K562 (cell line): ENCODE measurements at places on chromosomes 1 and 21. TPM values are rescaled to one million over a fixed set of nuclear protein-coding genes. Genes with fewer than 3 reads are reported as not detected.

GRCh38 chr1:42259739-42260064, 75.3 kb downstream of the FOXJ3 start:
- no peak overlapping the region for H3K4me3 ChIP-seq
- no peaks in the 10 kb centered on the region for H3K27me3 ChIP-seq
- H3K36me3 ChIP-seq: peaks cover 33% of the 10 kb centered on the region
- H3K4me1 ChIP-seq: peaks cover 19% of the 10 kb centered on the region
- DNase-seq: no peak

GRCh38 chr1:153402226-153402625, 11.4 kb upstream of the S100A8 start:
- peaks cover 49% of the 10 kb centered on the region for H3K27me3 ChIP-seq
- no peaks in the 10 kb centered on the region for H3K36me3 ChIP-seq
- H3K4me1 ChIP-seq: no peaks in the 10 kb centered on the region; the same call in 1 of the 2 replicates
- H3K4me3 ChIP-seq: no peak overlapping the region
- DNase-seq: no peak

The MAGOH gene
- total RNA-seq: 110 and 113 TPM in 2 replicates

DNA sequence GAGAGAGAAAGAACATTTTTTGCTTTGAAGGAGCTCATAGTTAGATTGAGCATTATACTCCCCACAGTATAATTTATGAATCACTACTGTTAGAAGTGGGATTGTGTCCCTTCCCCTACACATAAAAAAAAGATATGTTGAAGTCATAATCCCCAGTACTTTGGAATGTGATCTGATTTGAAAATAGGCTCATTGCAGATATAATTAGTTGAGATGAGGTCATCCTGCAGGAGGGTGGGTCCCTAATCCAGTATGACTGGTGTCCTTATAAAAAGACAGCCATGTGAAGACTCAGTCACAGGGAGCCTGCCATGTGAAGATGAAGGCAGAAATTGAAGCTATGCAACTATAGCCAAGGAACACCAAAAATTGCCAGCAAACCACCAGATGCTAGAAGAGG, 76.4 kb downstream of the TGFB2 start:
- no peaks in the 10 kb centered on the region for H3K36me3 ChIP-seq
- DNase-seq: no peak
- H3K4me1 ChIP-seq: no peaks in the 10 kb centered on the region
- no peak overlapping the region for H3K27ac ChIP-seq

DNA sequence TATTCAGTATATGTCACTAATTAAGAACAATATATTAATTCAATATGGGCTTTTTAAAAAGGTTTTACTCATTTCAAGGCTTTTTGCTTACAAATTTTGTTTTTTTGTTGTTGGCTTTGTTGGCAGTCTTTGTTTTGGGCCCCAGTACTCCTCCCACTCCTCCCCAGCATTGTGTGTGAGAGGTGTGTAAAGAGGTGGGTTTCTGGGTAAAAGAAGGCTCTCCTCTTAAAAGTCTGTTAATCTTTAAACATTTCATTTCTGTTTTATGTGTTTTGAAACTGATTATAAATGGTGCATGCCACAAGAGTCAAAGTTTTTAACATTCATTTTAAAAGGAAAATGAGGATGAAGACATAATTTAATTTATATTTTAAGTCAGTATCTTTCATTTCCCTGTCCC, 79.6 kb downstream of the SASS6 start:
- DNase-seq: no peak
- H3K27ac ChIP-seq: no peak overlapping the region
- peaks cover 43% of the 10 kb centered on the region; the same call in 2 of the 3 replicates for H3K36me3 ChIP-seq
- H3K4me3 ChIP-seq: no peak overlapping the region

DNA sequence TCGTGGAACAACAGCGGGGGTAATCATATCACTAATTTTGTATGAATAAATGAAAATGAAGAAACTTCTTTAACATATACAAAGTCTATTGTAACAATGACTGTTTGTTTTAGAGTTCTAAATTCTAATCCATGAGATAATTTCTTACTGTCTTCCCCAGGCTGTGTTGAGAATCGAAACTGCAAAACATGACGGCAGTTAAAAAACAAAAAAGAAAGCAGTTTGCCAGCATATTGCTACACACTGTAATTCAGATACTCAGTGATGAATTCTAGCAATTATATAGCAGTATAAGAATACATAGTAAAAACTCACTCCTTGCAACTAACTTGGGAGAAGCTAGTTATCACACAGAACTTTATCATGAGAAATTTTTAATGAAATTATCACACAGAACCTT, 22.1 kb downstream of the INSL5 start:
- no peaks in the 10 kb centered on the region for H3K27me3 ChIP-seq
- H3K27ac ChIP-seq: no peak overlapping the region
- no peaks in the 10 kb centered on the region for H3K36me3 ChIP-seq
- no peak for DNase-seq

The NHLH1 gene
- 0.78 and 0.84 TPM in 2 replicates for total RNA-seq

DNA sequence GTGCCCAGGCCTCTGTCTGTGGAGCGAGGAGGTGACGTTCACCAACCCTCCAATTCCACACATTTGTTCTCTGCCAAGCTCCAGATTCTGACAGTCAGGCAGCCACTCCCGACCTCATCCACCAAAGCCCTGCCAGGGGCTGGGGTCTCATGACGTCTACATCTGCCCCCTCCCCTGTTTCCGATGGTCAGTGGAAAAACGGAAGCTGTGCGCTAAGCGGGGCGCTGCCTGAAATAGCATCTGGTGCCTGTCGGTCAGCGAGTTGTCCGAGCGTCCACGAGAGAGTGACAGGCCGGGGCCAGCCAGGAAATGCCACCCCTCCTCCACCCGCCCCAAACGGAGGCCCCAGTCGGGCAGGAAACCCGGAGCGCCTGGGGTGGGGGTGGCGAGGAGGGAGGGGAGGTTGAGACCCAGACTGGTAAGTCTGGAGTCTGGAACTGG, 3.2 kb upstream of the TAL1 start:
- peaks cover 44% of the 10 kb centered on the region for H3K4me1 ChIP-seq
- no peaks in the 10 kb centered on the region for H3K36me3 ChIP-seq

- no peaks in the 10 kb centered on the region for H3K4me1 ChIP-seq
- H3K4me3 ChIP-seq: no peak overlapping the region
- H3K36me3 ChIP-seq: no peaks in the 10 kb centered on the region
- no peak for DNase-seq
- H3K27me3 ChIP-seq: no peaks in the 10 kb centered on the region
- H3K27ac ChIP-seq: no peak overlapping the region
Measured at GRCh38 chr1:184310157-184310819, 76.5 kb upstream of the C1orf21 start.
